NCI-H2107 (cell line): ENCODE measurements at places on chromosomes 7 and 10.

- DNase-seq, result no peak
These were observed 16.1 kb upstream of the ABCC2 start for GRCh38 chr10:99766302-99766681.

DNA sequence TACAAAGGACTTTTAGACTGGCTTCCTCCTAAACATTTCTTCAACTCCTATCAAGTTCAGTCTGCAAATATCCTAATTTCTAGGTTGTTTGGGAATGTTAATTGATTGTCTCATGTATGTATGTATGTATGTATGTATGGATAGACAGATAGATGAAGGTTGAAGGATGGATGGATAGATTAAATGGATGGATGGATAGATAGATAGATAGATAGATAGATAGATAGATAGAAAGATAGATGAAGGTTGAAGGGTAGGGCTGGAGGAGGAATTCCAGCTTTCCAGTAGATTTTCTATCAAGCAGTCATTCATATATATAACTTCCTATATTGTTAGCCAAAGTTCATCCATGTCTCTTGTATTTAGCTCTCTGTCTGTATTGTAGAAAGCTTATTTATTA, 85.8 kb downstream of the KAT6B start:
- DNase-seq, result no peak

DNA sequence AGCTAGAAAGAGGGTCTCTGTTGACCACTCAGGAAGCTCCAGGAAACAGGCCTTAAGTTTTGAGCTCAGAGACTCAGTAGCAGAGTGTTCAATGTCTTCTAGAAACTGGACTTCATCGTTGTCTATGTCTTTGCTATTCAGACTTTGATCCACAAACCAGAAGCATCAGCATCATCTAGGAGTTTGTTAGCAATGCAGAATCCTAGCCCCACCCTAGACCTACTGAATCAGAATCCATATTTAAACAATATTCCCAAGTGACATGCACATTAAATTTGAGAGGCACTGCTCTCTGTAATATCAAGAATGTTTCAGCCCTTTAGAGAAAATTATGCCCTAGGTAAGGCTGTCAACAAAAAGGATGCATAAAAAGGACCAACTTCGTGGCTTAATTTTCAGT, 12.9 kb upstream of the OGDHL start:
- DNase-seq, result no peak

DNA sequence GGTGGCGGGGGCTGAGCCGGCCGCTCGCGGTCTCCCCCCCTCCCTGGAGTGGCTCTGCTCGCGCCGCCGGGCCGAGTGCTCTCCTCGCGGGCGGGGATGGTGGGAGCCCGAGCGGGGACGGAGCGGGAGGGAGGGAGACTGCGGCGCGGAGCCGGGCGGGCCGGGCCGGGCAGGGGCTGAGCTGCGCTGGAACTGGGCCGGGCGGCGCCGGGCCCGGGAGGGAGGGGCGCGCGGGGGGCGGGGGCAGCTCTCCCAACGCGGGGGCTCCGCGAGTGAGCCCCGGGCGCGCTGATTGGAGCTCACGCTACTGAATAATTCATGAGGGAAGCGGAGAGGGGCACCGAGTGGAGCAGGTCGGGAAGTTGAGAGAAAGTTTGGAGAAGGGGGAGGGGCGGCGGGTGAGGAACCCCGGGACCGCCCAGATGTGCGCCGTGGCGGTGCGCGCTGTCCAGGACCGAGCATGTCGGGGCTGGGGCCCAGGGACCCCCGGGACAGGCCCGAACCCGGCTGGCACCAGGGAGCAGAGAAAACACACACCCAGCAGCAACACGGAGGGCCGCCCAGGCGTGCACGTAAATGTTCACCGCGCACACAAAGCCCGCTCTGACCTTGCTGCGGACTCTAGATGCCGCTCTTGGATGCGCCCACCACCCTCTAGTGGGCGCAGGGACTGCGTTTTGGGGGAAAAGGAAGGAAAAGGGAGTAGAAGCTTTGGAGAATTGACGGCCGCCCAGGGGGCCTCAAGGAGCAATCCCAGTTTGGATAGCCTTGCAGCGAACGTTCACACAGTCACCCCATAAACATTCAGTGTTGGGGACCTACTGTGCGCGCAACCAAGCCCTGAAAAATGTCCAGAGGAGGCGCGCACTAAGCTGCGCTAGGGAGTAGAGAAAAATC, at the start of gene EPHB4:
TSS of gene EPHB4 (minus strand) at position 194 of the 897 bp plus-strand sequence. CDS start 493 bp downstream, outside the sequence.
- no peak for DNase-seq
